ENCODE measurements at places on chromosomes 12 and 14. TPM values are rescaled to one million over a fixed set of nuclear protein-coding genes. Genes with fewer than 3 reads are reported as not detected.

The DDIT3 gene
- 34.7 TPM for total RNA-seq

The SLC6A13 gene
- total RNA-seq, result 2.4 TPM

The MMP17 gene
- total RNA-seq, result 1.7 TPM

The PPP4R4 gene
- 25.9 TPM for total RNA-seq

DNA sequence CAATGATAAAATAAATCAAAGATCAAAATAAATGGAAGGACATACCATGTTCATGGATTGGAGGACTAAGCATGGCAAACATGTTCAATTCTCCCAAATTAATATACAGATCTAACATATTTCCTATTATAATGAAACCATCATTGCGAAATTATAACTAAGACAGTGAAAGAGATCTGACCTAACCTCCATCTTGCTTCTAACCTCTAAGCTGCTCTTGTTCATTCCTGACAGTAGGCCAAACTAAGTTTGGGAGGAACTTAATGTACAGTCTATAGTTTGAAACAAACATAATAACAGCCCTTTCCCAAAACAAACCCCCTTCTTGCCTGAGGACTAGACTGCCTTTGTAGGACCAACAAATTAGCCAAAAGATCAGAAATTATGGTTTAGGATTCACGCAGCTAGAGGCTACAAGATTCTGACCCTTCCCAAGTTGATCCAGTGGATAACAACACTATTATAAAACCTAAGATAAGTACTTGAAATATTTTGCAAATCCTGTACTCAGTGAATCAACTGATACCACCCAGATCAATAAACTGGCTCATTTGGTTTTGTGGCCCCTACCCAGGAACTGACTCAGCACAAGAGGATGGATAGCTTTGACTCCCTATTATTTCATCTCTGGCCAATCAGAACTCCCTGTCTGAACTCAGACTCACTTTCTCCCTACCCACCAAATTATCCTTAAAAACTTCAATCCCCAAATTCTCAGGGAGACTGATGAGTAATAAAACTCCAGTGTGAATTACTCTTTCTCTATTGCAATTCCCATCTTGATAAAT lies 41.7 kb upstream of the OR5AU1 start:
- H3K36me3 ChIP-seq, result no peaks in the 10 kb centered on the region
- no peak overlapping the region for H3K4me3 ChIP-seq
- H3K4me1 ChIP-seq, result no peaks in the 10 kb centered on the region
- DNase-seq, result no peak

- peaks cover 20% of the 10 kb centered on the region for H3K36me3 ChIP-seq
- DNase-seq, result peak; percentile 16
- peak overlapping the region; percentile 100 for H3K27ac ChIP-seq
- peak overlapping the region; percentile 97 for H3K4me3 ChIP-seq
Observed at GRCh38 chr12:132827763-132828703, 636 bp downstream of the GOLGA3 start.

DNA sequence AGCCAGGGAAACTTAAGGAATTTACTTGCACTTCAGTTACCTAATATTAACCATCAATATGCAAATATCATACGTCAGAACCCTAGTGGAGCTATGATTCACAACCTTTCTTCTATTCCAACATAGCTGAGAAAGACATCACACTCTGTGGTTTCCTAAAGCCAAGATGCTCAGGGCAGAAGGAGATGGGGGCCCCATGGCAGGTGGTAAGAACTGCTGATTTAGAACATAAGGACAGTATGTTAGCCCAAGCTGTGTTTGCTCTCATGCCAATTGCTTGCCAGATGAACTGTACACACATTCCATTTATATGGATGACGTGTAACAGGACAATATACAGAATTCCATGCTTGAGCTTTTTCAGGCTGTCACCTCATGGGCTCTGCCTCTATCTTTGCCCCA lies 34.6 kb downstream of the HECTD4 start:
- no peaks in the 10 kb centered on the region for H3K36me3 ChIP-seq
- DNase-seq, result peak; percentile 43

DNA sequence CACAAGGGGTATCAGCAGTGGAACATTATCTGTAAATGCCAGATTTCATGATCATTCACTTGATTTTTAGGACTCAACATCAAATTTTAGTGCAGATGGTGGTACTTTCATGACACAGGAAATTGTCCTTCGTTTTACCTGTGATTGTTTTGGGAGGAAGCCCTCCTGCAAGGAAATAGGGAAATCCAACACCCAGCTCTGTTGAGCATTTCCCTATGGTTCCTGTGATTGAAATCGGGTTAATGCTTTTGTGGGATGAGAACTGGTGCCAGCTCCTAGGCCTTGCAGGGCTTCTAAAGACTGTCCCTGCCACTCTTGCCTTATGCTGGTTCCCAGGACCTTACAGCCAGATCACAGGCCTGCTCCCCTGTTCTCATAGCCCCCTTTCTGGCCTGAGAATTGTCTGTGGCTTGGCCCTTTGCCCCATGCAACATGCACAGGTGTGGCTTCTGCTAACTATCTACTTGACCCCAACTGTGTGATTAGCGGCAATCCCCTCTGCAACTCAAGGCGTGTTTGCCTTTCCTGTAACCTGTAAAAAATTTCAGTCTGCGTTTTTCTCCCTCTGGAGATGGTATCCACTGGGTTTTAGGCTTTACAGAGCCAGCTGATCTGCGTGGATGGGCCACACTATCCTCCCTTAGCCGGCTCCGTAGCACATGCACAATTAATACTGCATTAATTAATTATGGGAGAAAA lies 112.5 kb downstream of the ETV6 start:
- peaks cover 25% of the 10 kb centered on the region for H3K4me1 ChIP-seq
- H3K27me3 ChIP-seq, result no peaks in the 10 kb centered on the region
- no peak for DNase-seq
- no peaks in the 10 kb centered on the region for H3K36me3 ChIP-seq

GRCh38 chr12:131443019-131444000 lies 267.6 kb upstream of the SFSWAP start:
- DNase-seq, result peak; percentile 35
- no peak overlapping the region for H3K4me3 ChIP-seq
- no peaks in the 10 kb centered on the region for H3K36me3 ChIP-seq
- no peaks in the 10 kb centered on the region for H3K4me1 ChIP-seq
- H3K27ac ChIP-seq, result no peak overlapping the region
- H3K27me3 ChIP-seq, result peaks cover 5% of the 10 kb centered on the region

- no peak for DNase-seq
- no peaks in the 10 kb centered on the region for H3K27me3 ChIP-seq
- H3K4me3 ChIP-seq, result no peak overlapping the region
Observed at GRCh38 chr12:4958697-4959375, 49.1 kb downstream of the KCNA1 start.

- H3K27me3 ChIP-seq, result no peaks in the 10 kb centered on the region
- no peak overlapping the region for H3K4me3 ChIP-seq
- no peaks in the 10 kb centered on the region for H3K36me3 ChIP-seq
- no peak overlapping the region for H3K27ac ChIP-seq
Observed at GRCh38 chr12:51926718-51927117, 19.4 kb downstream of the ACVRL1 start.

- H3K27me3 ChIP-seq, result peaks cover 5% of the 10 kb centered on the region
- no peak overlapping the region for H3K4me3 ChIP-seq
Observed at GRCh38 chr12:21434699-21435098, 2.8 kb upstream of the PYROXD1 start.

GRCh38 chr14:61196792-61197191 lies 84.3 kb downstream of the TMEM30B start:
- no peaks in the 10 kb centered on the region for H3K4me1 ChIP-seq
- DNase-seq, result no peak
- H3K36me3 ChIP-seq, result no peaks in the 10 kb centered on the region
- H3K27me3 ChIP-seq, result no peaks in the 10 kb centered on the region

GRCh38 chr12:14954269-14954668 lies 7.1 kb downstream of the ARHGDIB start:
- no peak for DNase-seq
- peaks cover under 1% of the 10 kb centered on the region for H3K4me1 ChIP-seq
- H3K36me3 ChIP-seq, result peaks cover 2% of the 10 kb centered on the region
- H3K27ac ChIP-seq, result no peak overlapping the region

GRCh38 chr12:25962932-25963525 lies 4.5 kb downstream of the RASSF8 start:
- no peaks in the 10 kb centered on the region for H3K27me3 ChIP-seq
- DNase-seq, result no peak
- no peaks in the 10 kb centered on the region for H3K36me3 ChIP-seq
- H3K4me3 ChIP-seq, result no peak overlapping the region
- peaks cover 7% of the 10 kb centered on the region for H3K4me1 ChIP-seq

GRCh38 chr12:13205809-13206559 lies 9.5 kb downstream of the EMP1 start:
- peaks cover 4% of the 10 kb centered on the region for H3K4me1 ChIP-seq
- no peaks in the 10 kb centered on the region for H3K36me3 ChIP-seq
- H3K27me3 ChIP-seq, result no peaks in the 10 kb centered on the region
- peak; percentile 12 for DNase-seq
- no peak overlapping the region for H3K4me3 ChIP-seq
- peak overlapping the region; percentile 52 for H3K27ac ChIP-seq

DNA sequence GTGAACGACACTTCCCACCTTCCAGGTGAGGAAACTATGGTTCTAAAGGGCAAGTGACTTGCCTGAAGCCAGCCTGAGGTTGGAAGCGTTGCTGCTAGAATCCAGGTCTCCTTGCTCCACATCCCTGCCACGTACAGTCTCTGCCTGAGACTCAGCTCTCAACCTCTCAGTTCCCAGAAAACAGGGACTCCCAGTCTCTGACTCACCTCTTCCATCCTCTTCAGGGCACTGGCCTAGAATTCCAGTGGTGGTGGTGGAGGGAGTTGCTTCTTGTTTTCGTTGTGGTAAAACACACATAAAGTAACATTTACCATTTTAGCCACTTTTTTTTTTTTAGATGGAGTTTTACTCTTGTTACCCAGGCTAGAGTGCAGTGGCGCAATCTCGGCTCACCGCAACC lies 7.3 kb downstream of the GPR68 start:
- DNase-seq, result no peak
- no peaks in the 10 kb centered on the region for H3K4me1 ChIP-seq
- no peak overlapping the region for H3K27ac ChIP-seq
- H3K27me3 ChIP-seq, result no peaks in the 10 kb centered on the region
- H3K4me3 ChIP-seq, result no peak overlapping the region

DNA sequence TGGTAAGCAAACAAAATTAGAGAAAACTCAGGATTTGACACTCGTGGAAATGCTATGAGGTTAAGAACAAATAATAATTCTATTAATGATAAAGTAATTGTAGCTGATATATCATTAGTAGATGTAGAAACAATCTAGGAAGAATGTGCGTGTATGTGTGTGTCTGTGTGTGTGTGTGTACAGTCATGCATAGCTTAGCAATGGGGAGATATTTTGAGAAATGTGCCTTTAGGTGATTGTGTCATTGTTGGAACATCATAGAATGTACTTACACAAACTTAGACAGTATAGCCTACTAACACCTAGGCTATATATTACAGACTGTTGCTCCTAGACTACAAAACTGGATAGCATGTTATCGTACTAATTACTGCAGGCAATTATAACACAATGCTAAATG lies 5.3 kb downstream of the CLEC2A start:
- H3K27ac ChIP-seq, result no peak overlapping the region
- peaks cover under 1% of the 10 kb centered on the region for H3K4me1 ChIP-seq
- H3K27me3 ChIP-seq, result no peaks in the 10 kb centered on the region
- no peaks in the 10 kb centered on the region for H3K36me3 ChIP-seq
- no peak overlapping the region for H3K4me3 ChIP-seq
- DNase-seq, result no peak

DNA sequence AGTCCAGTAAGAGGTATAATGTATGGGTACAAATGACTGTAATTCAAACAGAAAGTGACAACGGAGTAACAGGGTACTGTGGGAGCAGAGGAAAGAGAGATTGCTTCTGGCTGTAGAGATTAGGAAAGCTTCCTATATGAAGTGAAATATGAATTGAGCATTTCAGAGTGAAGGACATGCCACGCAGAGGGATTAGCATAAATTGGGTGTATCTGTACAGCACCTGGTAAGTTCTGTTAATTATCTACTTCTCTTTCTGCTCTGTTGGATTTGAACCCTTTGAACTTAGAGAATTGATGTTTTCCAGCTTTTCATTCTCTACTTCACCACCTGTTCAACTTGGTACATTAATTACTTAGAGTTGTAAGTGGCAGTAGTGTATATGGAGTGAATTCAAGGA lies 8.8 kb downstream of the STK38L start:
- H3K27me3 ChIP-seq, result no peaks in the 10 kb centered on the region
- DNase-seq, result no peak
- no peak overlapping the region for H3K4me3 ChIP-seq
- no peaks in the 10 kb centered on the region for H3K4me1 ChIP-seq

- no peak overlapping the region for H3K27ac ChIP-seq
- H3K4me1 ChIP-seq, result no peaks in the 10 kb centered on the region
- peak; percentile 14 for DNase-seq
- H3K4me3 ChIP-seq, result no peak overlapping the region
Observed at GRCh38 chr12:80101126-80101525, 1.8 kb downstream of the OTOGL start.

DNA sequence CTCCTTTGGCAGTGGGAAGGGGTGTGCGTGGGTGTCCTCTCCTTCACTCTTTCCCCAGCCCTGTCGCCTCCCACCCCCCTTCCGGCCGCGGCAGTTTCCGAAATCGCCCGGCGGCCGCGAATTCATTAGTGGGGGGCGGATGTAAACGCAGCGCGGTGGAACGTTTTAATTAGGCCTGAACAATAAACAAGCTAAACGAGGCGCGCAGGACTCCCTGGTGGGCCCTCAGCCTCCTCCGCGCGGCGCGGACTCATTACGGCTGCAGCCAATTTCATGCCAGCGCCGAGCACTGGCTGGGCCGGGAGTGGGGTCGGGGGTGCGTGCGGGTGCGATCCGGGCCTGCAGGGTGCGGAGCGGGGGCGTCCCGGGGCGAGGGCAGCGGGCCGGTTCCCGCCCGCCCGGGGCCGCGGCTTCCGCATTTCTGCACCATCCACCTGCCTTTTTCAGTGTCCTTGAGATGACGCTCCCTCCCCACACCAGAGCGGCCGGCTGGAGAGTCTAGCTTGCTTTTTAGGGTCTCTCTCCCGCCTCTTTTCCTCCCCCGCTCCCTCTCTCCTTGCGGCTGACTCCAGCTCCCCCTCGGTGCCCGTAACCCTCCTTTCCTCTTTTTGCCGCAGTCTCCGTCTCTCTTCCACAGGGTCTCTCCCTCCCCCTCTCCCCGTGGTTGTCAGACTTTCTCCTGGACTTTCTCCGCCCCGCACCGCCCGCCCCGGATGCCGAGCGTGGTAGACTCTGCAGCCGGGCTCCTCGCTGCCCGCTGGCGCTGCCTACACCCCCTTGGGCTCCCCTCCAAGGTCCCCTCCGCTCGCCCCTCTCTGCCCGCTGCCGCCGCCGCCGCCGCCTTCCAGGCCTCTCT lies at the start of gene CISTR:
Gene CISTR (minus strand): TSS at position 644 of the 856 bp plus-strand sequence.
- no peak for DNase-seq
- H3K4me3 ChIP-seq, result peak within 1 kb of the TSS; percentile 15
- H3K27ac ChIP-seq, result no peak within 1 kb of the TSS
- no peaks in the 10 kb centered on the region for H3K36me3 ChIP-seq
- H3K27me3 ChIP-seq, result no peaks in the 10 kb centered on the region

DNA sequence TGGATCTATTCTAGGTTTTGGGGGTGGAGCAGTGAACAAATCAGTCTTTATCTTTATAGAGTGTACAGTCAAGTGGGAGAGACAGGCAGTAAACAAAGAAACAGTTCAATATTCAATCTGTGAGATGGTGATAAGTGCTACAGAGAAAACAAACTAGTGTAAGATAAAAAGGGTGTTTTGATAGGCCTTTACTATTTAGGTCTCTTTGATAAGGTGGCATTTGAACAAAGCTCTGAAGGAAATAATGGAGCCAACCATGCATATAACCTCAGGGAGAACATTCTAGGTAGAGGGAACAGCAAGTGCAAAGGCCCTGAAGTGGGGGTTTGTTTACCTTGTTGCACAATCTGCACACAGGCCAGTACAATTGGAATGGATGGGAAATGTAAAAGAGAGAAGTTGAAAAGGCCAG lies 47.3 kb downstream of the PTPN11 start:
- H3K27ac ChIP-seq, result no peak overlapping the region
- H3K4me3 ChIP-seq, result no peak overlapping the region
- no peak for DNase-seq
- peaks cover 9% of the 10 kb centered on the region for H3K36me3 ChIP-seq
